ENCODE measurements at places on chromosomes 4 and X. TPM values are rescaled to one million over a fixed set of nuclear protein-coding genes. Genes with fewer than 3 reads are reported as not detected.
A peak's percentile ranks its signal among the peaks of the same experiment; 100 is the strongest.

DNA sequence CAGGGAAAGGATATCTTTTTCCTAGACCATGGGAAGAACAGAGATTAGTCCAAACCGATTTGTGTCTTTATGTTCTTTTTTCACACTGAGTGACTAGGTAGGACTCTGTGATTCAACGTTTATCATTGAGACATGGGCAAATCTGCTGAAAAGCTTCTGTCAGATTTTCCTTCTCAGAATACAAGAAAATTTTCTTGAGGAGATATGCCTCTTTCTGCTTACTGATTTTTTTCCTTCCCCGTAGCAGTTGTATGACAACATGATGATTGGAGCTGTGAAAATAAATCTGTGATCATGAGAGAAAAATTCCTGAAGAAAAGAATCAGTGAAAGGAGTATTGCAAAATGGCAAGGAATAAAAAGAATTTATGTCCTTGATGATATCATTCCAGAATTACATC lies 130.6 kb upstream of the FAT4 start:
- DNase-seq = no peak

GRCh38 chr4:30808276-30808675 lies 88.1 kb downstream of the PCDH7 start:
- no peak for DNase-seq

DNA sequence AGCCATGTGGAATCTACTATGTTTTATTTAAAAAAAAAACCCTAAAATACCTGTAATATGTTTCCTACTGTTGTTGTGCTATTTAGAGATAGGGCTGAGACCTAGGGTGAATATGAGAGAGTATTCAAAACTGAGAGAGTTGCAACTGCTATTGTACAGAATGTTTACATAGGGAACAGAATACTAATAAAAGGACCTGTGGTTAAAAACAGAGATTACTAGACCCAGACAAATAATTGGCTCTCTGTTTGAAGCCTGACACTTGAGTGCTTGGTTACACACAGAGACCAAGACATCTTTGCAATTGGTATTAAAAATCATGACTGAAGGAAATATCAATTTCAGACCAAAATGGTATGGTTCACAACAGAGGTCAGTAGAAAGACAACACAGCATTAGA lies 278.9 kb upstream of the GIMD1 start:
- DNase-seq = no peak

DNA sequence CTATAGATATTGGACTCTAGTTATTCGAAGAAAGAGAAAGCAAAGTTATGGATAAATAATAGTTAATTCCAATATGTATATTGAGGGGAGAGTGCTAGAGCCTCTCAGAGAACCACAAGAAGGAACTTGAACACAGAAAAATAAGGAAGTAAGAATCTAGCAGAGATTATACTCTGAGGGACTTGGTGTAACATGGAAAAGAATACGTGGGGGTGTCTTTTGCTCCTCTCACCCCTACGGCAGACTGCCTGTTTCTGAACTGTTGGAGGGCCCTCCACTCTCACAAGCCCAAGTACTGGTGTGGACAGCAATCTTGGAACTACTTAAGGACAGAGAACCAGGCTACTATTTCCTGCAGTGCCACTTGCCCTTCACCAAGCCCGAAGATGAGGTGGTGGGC lies 1174.4 kb upstream of the PCDH10 start:
- no peak for DNase-seq

DNA sequence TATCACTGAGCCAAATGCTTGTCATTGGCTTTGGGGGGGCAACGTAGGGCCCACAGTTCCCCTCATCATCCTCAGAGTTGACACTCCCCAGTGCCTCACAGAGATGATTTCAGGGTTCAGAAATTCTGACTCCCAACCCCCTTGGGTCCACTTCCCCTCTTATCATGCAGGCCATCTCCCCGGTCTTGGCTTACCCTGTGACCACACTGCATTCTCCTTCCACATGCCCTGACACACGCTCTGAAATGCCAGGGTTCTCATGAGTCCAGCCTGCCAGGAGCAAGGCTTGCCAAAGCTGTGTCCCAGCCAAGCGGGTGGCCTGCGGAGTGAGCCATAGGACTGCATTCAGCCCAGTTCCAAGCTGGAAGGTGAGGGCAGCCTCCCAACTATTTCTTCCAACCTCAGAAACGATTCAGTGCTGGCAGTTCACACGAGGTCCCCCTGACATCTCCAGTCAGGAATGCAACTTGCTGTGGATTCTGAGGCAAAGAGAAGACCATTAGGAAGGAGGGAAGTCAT lies 101.2 kb downstream of the SMIM20 start:
- DNase-seq = no peak

DNA sequence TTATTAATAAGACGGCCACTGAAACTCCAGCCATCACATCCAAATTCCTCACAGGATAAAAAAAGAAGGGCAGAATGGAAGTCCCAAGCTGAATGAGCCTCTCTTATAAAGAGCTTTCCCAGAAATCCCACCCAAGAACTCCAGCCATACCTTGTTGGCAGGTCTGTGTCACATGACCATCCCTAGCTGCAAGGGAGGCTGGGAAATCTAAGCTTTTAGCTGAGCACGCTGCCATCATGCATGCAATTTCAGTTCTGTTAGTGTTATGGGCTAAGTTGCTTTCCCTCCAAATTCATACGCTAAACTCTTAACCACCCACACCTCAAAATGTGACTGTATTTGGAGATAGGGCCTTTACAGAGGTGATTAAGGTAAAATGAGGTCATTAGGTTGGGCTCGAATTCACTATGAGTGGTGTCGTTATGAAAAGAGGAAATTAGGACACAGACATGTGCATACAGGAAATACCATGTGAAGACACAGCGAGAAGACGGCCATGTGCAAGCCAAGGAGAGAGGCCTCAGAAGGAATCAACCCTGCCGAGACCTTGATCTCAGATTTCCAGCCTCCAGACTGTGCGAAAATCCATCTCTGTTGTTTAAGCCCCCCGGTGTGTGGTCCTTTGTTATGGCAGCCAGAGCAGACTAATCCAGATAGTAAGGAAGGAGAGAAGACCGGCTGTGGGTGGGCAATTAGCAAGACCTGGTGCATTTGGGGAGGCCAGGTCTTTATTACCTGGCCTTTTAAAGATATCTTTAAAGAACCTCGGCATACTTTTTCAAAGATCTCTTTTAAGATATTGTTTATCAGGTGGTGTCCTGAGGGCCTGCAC lies 317.6 kb downstream of the BCOR start:
- DNase-seq = no peak

The CT45A9 gene
- not detected for polyA plus RNA-seq

GRCh38 chr4:89528526-89529133 lies 221.0 kb upstream of the GPRIN3 start:
- no peak for DNase-seq

- no peak for DNase-seq
Measured at GRCh38 chr4:7150036-7150635, 42.2 kb upstream of the SORCS2 start.

The CSAG3 gene
- polyA plus RNA-seq = not detected

The RASL11B gene
- polyA plus RNA-seq = 2.1 TPM

DNA sequence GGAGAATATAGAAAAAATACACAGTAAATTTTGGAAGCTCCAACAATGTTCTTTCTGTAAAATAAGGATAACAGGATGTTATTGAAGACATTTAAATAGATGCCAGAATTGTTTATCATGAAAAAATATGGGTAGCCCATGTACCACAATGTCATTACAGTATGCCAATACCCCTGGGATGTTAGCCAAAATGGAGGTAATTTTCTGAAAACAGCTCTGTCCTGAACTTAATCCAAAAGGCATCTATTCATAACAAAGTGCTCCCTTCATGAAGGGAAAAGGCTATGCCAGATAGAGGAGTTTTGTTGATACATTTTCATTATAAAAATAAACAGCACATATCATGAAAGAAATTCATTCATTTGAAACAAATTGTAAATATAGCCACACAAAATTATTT lies 1902.6 kb upstream of the AGA start:
- DNase-seq = no peak

GRCh38 chr4:26803211-26803861 lies 57.3 kb upstream of the STIM2 start:
- peak; percentile 75 for DNase-seq

GRCh38 chr4:103207673-103208072 lies 9.5 kb upstream of the CENPE start:
- no peak for DNase-seq

The TMEM154 gene
- 0.90 TPM for polyA plus RNA-seq

GRCh38 chr4:23970201-23970850 lies 80.5 kb upstream of the PPARGC1A start:
- peak; percentile 16 for DNase-seq

The UBA6 gene
- polyA plus RNA-seq = 27.2 TPM

The IL2RG gene
- polyA plus RNA-seq = 118 TPM

GRCh38 chr4:6019316-6020263 lies 1.4 kb upstream of the C4orf50 start:
- DNase-seq = peak; percentile 20

DNA sequence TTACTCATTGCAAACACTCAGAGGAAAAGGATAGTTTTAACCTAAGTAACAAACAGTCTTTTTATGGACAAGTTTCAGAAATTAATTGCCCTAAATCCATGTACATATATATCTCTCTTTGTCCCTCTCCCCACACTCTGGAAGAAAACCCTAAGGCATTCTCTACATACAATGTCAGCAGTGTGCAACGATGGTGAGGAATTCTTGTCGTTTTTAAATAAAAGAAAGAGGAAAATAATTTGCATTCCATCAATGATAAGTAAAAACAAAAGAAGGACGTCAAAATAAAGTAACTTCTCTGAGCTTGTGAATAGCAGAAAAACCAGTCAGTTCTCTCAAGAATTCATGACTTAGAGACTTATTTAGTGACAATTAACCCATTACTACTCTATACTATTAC lies 550.5 kb upstream of the DIPK2B start:
- no peak for DNase-seq

GRCh38 chrX:3712051-3712869 lies 1.2 kb downstream of the PRKX start:
- DNase-seq = peak; percentile 16

The UTP3 gene
- 34.4 TPM for polyA plus RNA-seq

The POF1B gene
- 47.5 TPM for polyA plus RNA-seq

DNA sequence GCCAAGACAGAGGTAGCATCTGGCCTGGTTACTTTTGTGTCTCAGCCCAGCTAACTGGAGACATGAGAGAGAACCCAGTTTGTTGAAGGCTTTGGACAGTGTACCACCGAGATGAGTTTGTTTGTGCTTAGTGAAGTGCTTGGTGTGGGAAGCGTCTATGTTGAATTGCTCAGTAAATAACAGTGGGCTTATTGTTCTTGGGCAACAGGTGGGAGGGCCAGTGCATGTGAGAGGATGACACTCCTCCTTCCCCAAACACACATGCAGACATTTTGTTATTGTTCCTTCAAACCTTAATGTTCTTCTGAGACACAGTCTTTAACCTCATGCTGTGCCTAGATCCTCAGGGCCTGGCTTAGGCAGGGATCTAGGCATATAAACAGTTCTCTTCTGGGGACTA lies 39.7 kb downstream of the MSN start:
- no peak for DNase-seq

DNA sequence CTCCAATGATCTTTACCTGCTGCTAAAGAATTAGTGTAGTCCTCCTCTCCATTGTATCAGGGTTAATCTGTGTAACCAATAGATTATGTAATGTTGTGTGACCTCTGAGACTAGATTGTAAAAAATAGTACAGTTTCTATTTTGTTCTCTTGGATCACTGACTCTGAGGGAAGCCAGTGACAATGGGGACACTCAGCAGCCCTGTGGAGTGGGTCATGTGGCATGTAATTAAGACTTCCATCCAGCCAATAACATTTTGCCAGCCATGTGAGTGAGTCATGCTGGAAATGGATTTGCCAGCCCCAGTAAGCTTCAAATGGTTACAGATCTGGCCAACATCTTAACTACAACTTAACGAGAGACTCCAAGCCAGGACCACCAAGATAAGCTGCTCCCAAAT lies 332.3 kb downstream of the PTTG2 start:
- peak; percentile 47 for DNase-seq

DNA sequence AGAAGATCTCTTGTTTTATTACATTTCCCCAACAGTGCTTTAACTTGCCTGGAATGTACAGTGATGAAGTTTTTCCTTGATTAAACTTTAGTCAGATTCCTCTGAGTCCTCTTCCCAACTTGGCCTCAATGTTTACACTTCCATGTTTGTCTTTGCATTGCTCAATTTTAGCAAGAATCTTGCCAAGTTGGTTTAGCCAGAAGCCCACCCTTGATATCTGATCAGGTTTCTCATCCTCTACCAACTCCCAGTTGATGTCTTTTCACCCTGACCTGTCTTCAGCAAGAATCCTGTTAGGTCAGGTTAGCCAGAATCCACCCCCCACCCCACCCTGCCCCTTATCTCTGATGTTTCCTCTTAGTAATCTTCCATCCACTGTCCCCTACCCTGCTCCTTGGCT lies 120.9 kb downstream of the MBNL3 start:
- no peak for DNase-seq

The P2RY8 gene
- 1.6 TPM for polyA plus RNA-seq

DNA sequence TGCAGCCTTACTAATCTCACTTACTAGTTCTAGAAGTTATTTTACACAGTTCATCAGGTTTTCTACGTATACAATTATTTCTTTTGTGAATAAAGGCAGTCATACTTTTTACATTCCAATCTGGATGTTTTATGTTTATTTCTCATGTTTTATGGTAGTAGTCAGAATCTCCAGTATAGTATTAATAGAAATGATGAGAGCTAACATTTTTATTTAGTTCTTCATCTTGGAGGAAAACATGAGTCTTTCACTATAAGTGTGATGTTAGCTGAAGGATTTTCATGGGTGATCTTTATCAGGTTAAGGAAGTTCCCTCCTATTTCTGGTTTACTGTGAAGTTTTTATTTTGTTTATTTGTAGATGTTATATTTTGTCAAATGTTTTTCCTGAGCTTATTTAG lies 256.1 kb upstream of the GIMD1 start:
- DNase-seq = no peak

The GABRG1 gene
- 0.03 TPM for polyA plus RNA-seq

GRCh38 chr4:8225706-8226443 lies 26.8 kb downstream of the SH3TC1 start:
- no peak for DNase-seq

- no peak for DNase-seq
Measured at GRCh38 chr4:114890773-114891172, 222.6 kb downstream of the NDST4 start.

DNA sequence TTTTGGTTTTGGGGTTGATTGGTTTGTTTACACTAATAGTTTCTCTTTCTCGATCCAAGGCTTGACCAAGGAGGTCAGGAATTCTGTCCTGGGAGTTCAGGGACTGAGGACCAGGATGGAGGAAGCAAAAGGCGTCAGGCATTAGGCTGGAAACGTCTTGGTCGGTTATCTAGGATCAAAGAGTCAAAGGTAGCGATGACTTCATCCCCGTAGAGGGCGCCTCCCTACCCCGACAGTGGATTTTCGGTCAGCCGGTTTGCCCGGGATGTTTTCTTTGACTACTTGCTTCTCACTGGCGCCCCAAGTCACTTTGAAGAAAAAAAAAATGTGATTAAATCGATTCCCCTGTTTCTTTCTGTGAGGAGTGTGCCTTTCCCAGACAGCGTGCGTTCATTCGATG lies 980 bp upstream of the FHDC1 start:
- DNase-seq = peak; percentile 77

The NR3C2 gene
- polyA plus RNA-seq = 6.8 TPM

DNA sequence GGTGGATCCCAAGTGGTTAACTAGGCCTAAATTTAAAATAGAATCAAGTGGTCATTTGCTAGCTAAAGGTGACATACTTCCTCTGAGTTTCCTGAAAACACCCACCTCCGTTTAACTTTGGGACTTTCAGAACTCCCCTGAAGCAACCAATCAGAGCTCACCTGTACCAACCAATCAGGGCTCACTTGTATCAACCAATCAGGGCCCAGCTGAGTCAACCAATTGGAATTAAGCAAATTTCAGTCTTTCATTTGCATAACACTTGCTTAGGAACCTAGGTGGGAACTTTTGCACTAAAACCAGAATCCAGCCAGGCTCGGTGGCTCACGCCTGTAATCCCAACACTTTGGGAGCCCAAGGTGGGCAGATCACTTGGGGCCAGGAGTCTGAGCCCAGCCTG lies 15.9 kb downstream of the GPC4 start:
- no peak for DNase-seq

Measured in large intestine (tissue), 12 donors.